H9 (cell line): ENCODE measurements at places on chromosomes 5 and 9. TPM values are rescaled to one million over a fixed set of nuclear protein-coding genes. Genes with fewer than 3 reads are reported as not detected.

GRCh38 chr5:159917994-159918393, 1.7 kb downstream of the ADRA1B start:
- H3K27ac ChIP-seq, result no peak overlapping the region
- DNase-seq, result no peak
- peaks cover 10% of the 10 kb centered on the region; the same call in 1 of the 2 replicates for H3K27me3 ChIP-seq
- no peak overlapping the region for H3K4me3 ChIP-seq
- no peaks in the 10 kb centered on the region for H3K36me3 ChIP-seq
- no peaks in the 10 kb centered on the region for H3K4me1 ChIP-seq

GRCh38 chr5:143454936-143455516, 51.5 kb upstream of the NR3C1 start:
- H3K4me1 ChIP-seq, result no peaks in the 10 kb centered on the region
- H3K4me3 ChIP-seq, result no peak overlapping the region
- no peak overlapping the region for H3K27ac ChIP-seq
- no peaks in the 10 kb centered on the region for H3K27me3 ChIP-seq
- no peak for DNase-seq

DNA sequence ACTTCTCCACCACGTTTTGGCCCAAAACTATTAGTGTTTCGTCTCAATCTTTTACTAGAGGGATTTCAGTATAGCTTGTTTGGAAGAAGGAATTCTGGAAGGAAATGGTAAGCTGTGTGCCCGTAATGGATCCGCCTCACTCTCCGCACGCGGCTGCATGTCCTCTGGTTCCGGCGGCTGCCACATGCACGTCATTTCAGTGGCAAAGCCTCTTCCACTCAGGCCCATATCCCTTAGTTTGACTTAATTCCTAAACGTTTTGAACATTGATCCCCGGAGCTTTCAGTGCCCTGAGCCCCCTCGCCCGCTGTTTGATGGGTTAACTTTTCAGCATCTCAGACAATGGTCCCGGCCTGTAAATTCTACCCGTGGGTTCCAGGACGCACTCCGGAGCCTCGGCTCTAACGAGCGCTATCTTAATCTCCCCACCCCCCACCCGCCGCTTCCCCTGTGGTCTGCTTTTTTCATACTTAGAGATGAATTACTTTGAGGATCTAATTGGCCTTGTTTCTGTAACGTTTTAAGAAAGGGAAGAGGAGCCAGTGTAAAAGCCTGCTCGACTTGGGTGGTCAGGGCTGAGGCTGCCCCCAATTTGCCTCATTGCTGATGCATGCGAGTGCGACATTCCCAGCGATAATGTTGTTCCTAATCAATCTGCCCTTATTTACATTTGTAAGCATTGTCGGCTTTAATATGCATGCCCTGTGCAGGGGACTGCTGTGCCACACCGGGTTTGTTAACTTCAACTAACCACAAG, 4.6 kb downstream of the PTCH1 start:
- H3K4me3 ChIP-seq, result peak overlapping the region; percentile 73
- peak; percentile 64 for DNase-seq
- no peaks in the 10 kb centered on the region for H3K36me3 ChIP-seq
- H3K27ac ChIP-seq, result no peak overlapping the region
- peaks cover 5% of the 10 kb centered on the region; the same call in 1 of the 2 replicates for H3K4me1 ChIP-seq
- peaks cover 31% of the 10 kb centered on the region for H3K27me3 ChIP-seq

DNA sequence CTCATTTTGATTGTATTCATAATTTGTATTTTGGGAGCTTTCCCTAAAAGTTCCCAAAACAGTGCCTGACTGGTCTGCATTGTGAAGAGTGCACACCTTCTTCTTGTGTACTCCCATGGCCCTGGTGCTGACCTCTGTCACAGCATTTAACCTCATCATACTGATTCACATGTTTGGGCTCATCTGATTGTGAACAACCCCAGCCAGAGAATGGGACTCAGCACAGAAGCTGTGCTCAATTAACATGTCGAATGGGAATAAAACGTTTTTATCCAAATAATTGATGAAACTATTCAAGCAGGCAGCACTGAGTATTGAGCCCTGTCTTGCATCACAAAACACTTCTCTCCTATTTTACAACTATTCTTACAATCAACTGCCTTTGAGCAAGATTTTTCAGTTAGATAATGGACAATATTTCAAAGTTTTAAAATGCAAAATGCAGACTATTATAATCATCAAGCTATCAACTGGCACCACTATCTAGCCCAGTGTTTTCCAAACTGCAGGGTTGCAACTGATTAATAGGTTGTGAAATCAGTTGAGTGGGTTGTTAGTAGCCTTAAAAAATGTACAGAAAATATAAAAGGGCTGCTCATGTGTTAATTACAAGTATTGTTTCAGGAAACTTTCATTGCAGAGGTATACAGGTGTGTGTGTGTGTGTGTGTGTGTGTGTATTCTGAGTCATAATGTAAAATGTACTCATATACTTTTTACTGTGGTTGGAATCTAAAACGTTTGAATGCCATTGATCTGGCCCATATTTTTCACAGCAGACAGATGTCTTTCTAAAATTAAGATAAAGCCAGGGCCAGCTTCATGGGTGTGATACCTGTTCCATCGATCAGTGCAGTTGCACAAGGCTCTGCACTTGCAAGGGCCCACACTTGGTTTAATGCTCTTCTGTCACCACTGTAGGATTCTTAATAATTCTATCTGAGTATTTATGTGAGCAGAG, 190.5 kb downstream of the PIK3R1 start:
- peaks cover 7% of the 10 kb centered on the region for H3K36me3 ChIP-seq
- no peak for DNase-seq
- H3K4me1 ChIP-seq, result peaks cover 3% of the 10 kb centered on the region; the same call in 1 of the 2 replicates
- no peaks in the 10 kb centered on the region for H3K27me3 ChIP-seq

Gene CARD9
- total RNA-seq, result 5.5 and 5.6 TPM in 2 replicates

DNA sequence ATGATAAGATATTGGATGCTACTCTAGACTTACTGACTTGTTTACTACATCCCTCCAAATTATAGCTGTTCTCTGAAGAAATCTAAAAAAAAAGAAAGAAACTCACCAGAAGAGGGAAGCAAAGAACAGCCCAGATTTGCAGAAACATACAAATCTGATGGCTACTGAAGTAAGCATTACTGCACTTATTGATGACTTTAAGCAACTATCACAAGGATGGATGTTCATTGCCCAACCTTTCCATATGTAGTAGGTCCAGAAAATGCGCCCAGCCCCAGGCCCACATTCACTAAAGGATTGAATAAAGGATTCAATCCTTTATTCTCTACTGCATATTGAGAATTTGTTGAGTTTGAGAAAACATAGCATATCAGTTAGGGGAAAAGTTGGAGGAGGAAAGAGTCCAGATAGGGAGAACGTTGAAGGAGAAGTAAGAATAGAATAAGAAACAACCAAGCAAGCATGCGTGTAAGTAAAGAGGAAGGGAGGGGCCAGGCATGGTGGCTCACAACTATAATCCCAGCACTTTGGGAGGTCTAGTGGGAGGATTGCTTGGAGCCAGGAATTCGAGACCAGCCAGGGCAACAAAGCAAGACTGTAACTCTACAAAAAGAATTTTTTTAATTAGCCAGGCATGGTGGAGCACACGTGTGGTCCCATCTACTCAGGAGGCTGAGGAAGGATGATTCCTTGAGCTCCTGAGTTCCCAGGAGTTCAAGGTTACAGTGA, 33.8 kb upstream of the DTWD2 start:
- H3K4me1 ChIP-seq, result no peaks in the 10 kb centered on the region
- H3K27me3 ChIP-seq, result no peaks in the 10 kb centered on the region
- no peak overlapping the region for H3K27ac ChIP-seq

DNA sequence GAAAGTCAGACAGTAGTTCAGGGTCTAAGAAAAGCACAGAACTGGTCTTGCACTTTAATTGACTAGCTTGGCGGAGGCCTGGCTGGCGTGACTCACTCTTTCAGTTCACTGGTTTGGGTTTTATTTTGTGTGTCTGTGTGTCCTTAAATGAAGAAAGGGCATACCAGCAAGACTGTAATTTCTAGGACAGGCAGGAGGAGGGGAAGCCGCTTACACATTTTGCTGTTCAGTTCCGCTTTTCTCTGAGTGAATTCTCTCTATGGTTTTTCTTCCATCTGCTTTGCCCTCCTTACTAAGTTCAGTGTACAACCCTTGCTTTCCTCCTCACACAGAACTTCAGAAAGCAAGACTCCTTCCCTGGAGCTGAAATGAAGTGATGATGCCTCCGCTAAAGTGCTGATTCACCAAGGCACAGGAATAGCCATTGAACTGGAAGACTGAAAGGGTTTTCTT, 150.8 kb downstream of the MEF2C start:
- H3K27me3 ChIP-seq, result no peaks in the 10 kb centered on the region
- no peaks in the 10 kb centered on the region; the same call in 1 of the 2 replicates for H3K4me1 ChIP-seq

Gene MLANA
- not detected in 2 replicates for total RNA-seq

DNA sequence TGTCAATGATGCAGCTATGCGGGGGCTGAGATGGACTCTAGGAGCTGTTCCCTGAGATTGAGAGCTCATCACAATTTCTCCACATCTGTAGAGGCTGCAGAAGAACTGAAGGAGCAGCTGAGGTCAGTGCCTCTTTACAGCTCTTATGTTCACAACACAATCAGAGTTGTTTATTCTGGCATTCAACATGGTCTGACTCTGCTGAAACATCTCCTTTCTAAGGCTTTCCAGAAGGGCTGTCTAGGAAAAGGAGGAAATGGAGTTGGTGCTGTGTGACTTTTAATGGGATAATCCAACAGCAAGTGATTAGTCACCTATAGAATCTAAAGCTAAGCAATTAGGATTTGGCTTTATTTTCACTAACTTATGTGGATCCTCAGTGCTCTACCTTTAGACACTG, 6.0 kb downstream of the POU5F2 start:
- H3K27ac ChIP-seq, result no peak overlapping the region
- H3K4me1 ChIP-seq, result no peaks in the 10 kb centered on the region
- H3K4me3 ChIP-seq, result no peak overlapping the region
- H3K36me3 ChIP-seq, result no peaks in the 10 kb centered on the region

GRCh38 chr9:133037775-133038515, 7.1 kb downstream of the GTF3C5 start:
- no peaks in the 10 kb centered on the region for H3K4me1 ChIP-seq
- no peak overlapping the region for H3K4me3 ChIP-seq
- no peak overlapping the region for H3K27ac ChIP-seq
- no peak for DNase-seq
- peaks cover 16% of the 10 kb centered on the region for H3K36me3 ChIP-seq

Gene BICD2
- 21.2 and 22.3 TPM in 2 replicates for total RNA-seq

Gene NACC2
- total RNA-seq, result 11.5 TPM in 2 replicates

DNA sequence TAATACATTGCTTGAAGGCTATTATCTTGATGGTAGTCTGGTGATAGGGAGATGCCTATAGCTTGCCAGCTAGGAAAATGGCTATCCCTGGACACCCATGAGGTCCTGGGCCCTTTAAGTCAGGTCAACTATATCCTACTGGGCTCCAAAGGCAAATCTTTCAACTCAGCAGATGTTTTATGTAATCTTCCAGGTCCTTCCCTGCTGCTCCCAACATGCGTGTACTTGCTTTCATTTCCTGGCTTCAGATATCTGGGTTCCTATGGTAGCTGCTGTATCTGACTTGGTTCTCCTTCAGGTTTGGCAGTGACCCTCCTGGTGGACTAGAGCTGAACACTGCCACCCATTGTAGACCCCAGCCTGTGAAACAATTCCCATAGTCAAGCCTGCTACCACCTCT, 32.4 kb upstream of the GAS1 start:
- no peaks in the 10 kb centered on the region for H3K36me3 ChIP-seq
- H3K27me3 ChIP-seq, result no peaks in the 10 kb centered on the region
- H3K27ac ChIP-seq, result no peak overlapping the region

Gene PITX1
- not detected in 2 replicates for total RNA-seq

GRCh38 chr9:118281772-118282171, 577.6 kb downstream of the TLR4 start:
- no peak overlapping the region for H3K27ac ChIP-seq
- no peaks in the 10 kb centered on the region for H3K4me1 ChIP-seq

DNA sequence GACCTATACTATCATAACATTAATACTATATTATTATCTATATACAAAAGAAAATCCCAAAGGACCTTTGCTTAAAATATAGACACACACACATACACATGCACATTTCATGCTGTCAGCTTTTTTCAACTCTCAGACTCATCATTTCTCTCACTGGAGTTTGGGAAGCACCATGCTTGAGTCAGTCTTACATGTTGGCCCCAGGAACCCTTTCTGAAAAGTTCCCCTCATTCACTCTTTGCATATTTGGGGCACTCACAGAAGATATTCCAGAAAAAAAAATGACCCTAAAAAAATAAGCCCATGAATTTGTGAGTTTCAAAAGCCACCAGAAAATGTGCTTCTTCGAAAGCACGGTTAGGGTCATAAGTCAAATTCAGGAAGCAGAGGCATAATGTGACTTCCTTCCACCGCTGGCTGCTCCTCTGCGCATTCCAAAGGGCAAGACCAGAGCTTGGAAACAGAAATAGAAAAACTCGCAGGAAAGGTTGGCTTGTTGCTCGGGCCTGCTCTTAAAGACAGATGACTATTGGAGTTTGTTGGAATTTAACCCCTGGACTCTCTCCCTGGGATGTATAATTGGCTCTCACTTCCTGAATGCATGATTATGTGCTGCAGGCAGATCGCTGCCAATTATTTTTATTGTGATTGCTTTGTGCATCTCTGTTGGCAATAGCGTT, 129.7 kb upstream of the IQGAP2 start:
- DNase-seq, result no peak
- no peak overlapping the region for H3K4me3 ChIP-seq
- no peaks in the 10 kb centered on the region for H3K27me3 ChIP-seq
- H3K36me3 ChIP-seq, result no peaks in the 10 kb centered on the region

DNA sequence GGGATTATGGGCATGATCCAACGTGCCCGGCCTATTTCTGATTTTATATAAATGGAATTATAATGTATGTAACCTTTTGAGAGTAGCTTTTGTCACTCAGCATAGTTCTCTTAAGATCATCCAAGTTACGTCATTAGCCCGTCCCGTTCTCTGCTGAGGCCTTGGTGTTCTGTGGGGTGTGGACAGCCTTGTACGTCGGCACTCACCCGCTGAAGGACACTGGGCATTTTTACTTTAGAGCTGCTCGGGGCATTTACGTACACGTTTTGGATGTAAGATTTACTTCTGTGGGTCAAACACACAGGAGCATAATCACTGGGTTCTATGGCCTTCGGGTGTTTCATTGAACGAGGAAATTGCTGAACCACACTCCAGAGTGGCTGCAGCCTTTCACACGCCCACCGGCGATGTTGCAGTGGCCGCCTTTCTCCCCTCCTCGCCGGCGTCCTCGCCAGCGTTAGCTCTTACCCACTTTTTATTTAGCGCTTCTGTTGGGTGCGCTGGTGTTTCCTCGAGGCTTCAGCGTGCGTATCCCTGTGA, 101.8 kb downstream of the EHMT1 start:
- H3K27me3 ChIP-seq, result no peaks in the 10 kb centered on the region
- no peak overlapping the region for H3K4me3 ChIP-seq
- H3K36me3 ChIP-seq, result peaks cover 61% of the 10 kb centered on the region
- DNase-seq, result no peak

Gene PCDHAC2
- 4.8 and 5.4 TPM in 2 replicates for total RNA-seq

DNA sequence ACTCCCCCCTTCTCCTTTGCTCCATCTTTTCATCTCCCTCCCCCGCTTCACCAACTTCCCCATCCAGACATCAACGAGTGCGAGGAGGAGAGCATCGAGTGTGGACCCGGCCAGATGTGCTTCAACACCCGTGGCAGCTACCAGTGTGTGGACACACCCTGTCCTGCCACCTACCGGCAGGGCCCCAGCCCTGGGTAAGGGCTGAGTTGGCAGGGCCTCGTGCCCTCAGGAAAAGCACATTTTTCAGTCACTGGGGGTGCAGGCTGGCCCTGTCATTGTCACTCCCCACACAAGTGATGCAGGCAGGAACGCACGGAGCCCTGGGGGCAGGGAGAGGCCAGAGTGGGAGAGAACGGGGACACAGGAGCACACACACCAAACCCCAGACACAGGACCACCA, 12.4 kb upstream of the ASS1 start:
- H3K4me3 ChIP-seq, result no peak overlapping the region
- no peak for DNase-seq
- no peaks in the 10 kb centered on the region for H3K36me3 ChIP-seq
- H3K27me3 ChIP-seq, result no peaks in the 10 kb centered on the region; the same call in 1 of the 2 replicates
